ENCODE measurements at places on chromosomes 12 and 14.

DNA sequence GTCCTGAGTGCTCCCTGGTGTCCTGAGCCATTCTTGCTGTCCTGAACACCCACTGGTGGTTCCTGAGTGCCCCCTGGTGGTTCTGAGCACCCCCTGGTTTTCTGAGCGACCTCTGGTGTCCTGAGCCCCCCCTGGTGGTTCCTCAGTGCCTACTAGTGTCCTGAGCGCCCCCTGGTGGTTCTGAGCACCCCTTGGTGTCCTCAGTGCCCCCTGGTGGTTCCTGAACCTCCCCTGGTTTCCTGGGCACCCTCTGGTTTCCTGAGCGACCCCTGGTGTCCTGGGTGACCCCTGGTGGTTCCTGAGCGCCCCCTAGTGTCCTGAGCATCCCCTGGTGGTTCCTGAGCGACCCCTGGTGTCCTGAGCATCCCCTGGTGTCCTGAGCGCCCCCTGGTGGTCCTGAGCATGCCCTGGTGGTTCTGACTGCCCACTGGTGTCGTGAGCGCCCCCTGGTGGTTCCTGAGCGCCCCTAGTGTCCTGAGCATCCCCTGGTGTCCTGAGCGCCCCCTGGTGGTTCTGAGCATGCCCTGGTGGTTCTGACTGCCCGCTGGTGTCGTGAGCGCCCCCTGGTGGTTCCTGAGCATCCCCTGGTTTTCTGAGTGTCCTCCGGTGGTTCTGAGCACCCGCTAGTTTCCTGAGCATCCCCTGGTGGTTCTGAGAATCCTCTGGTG is 473.1 kb downstream of the TMEM121 start:
- no peak for DNase-seq

- DNase-seq = no peak
Observed at GRCh38 chr12:117024961-117025480, 74.2 kb downstream of the TESC start.

- no peak for DNase-seq
Observed at GRCh38 chr14:60332869-60333268, 83.8 kb downstream of the PPM1A start.

- DNase-seq = no peak
Observed at GRCh38 chr12:106759526-106760183, 14.8 kb upstream of the RIC8B start.

GRCh38 chr12:95718006-95718431 is 72.5 kb downstream of the NTN4 start:
- DNase-seq = no peak

GRCh38 chr12:50101663-50102062 is 2.1 kb upstream of the GPD1 start:
- no peak for DNase-seq

- DNase-seq = no peak
Observed at GRCh38 chr12:6279631-6280030, 30.9 kb upstream of the PLEKHG6 start.

GRCh38 chr12:109020146-109020795 is 597 bp downstream of the SVOP start:
- DNase-seq = no peak
